ENCODE measurements at places on chromosomes 11 and 22.

GRCh38 chr11:116641561-116642045, 131.2 kb downstream of the BUD13 start:
- DNase-seq: peak; percentile 74

DNA sequence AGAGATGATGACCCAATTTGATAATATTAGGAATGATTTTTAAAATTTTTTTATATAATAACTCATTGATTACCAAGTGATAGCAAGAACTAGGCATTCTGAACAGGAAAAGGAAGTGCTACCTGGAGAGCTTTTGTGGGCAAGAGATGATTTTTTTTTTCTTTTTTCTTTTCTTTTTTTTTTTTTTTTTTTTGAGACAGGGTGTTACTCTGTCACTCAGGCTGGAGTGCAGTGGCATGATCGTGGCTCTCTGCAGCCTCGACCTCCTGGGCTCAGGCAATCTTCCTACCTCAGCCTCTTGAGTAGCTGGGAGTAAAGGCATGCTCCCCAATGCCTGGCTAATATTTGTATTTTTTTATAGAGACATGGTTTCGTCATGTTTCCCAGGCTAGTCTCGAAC, 40.4 kb downstream of the TNRC6B start:
- DNase-seq: no peak

DNA sequence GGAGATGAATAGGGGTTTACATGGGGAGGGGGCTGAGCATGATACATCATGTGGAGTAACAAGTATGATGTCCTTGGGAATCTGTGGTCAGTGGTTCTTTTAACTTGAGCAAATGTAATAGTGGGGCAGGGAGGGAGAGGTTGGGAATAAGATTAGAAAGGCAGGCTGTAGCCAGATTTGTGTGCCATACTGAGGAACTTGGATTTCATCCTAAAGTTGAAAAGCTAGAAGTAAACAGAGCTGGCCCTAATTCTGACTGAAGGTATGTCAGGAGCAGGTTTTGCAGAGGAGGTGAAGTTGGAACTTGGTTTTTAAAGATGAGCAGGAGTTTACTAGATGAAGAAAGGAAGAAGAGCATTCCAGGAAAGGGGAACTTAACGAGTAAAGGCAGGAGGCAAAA, 108.3 kb upstream of the RRM1 start:
- DNase-seq: no peak

GRCh38 chr22:23837911-23838680, 710 bp downstream of the DERL3 start:
- no peak for DNase-seq

DNA sequence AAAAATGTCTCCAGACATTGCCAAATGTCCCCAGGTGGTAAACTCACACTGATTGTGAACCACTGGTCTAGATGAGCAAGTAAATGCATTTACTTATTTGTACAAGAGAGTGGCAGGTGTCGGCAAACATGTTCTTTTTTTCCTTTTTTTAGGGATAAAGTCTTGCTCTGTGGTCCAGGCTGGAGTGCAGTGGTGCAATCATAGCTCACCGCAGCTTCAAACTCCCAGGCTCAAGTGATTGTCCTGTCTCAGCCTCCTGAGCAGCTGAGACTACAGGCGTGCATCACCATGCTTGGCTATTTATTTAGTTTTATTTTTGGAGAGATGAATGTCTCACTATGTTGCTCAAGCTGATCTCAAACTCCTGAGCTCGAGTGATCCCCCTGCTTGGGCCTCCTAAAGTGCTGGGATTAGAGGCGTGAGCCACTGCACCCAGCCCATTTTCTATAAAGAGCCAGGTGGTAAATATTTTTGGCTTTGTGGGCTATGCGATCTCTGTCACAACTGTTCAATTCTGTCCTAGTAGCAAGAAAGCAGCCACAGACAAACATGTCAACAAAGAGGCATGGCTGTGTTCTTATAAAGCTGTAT, 1.4 kb downstream of the VPREB1 start:
- DNase-seq: no peak

DNA sequence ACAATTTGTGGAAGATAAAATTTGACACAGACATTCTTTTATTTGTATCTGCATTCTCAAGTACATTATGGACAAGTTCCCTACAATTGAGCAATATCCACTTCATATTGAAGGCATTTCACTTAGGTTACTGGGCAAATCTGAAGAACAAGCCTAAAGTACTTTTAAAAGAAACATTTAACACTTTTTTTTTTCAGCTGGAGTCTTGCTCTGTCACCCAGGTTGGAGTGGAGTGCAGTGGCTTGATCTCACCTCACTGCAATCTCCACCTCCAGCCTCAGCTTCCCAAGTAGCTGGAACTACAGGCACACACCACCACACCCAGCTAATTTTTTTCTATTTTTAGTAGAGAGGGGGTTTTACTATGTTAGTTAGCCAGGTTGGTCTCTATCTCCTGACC, 70.2 kb downstream of the OR4C45 start:
- no peak for DNase-seq

GRCh38 chr11:123775289-123775688, 21.0 kb upstream of the OR6X1 start:
- no peak for DNase-seq

DNA sequence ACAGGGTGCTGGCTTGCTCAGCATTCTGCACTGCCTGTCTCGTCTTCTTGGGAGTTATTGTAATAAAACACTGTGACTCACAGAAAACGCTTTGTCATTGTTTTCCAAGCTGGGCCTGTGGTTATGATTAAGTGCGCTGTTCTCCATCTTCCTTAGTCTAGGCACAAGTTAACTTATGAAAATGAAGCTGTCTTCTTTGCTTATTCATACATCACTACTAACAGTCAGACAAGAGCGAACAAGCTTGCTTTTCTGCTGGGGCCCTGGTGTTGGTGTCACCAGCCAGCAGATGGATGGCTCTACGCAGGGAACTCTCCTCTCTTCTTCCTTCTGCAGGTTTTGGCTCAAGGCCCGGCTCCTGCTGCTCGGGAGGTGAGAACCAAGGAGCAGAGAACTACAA, 380.1 kb upstream of the SYN3 start:
- peak; percentile 9 for DNase-seq

DNA sequence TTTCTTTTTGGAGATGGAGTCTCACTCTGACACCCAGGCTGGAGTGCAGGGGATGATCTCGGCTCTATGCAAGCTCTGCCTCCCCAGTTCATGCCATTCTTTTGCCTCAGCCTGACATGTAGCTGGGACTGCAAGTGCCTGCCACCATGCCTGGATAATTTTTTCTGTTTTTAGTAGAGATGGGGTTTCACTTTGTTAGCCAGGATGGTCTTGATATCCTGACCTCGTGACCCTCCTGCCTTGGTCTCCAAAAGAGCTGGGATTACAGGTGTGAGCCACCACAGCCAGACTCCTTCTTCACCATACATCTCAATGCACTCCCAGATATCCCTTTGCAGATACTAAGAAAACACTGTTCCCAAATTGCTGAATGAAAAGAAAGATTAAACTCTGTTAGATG, 224.3 kb downstream of the OR4A5 start:
- DNase-seq: no peak

DNA sequence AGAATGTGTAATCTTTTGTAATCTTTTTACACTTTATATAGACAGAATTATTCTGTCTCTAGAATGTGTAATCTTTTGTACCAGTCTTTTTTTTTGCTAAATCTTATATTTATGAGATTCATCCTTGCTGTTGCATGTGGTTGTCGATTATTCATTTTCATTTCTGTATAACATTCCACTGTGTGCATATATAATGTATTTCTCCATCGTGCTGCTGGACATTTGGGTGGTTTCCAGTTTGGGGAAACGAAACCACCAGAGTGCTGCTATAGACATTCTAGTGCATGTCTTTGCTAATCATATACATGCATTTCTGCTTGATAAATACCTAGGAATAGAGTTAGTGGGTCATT, 146.5 kb downstream of the GRIK4 start:
- DNase-seq: no peak

- no peak for DNase-seq
Observed at GRCh38 chr11:75549370-75549958, 12.6 kb upstream of the SERPINH1 start.

DNA sequence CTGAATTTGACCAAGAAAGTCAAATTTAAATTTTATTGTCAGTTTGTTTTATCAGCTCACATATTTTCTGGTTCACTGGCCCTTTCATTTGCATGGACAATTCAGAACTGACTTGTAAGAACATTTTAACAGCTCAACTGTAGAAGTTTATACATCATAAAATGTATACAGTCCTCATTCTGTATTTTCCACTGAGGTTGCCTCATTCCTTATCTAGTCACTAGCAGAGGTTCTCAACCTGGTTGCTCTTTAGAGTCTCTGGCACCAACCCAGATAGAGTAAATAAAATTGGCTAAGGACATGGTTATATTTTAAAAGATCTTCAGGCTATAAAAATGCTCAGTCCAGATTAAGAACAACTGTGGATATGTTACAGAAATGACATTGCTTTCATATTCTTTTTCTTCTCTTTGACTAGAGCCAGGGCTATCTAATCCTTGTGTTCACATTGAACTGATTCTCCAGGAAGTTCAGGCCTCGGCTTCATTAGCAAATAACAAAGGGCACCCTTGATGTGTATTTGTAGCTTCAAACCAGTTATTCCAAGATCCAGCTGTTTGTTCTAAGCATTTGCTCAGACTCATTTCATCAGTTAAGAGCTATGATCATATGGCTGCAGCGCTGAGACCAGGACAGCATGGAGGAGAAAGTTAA, 782.5 kb downstream of the ETS1 start:
- DNase-seq: no peak

- no peak for DNase-seq
Observed at GRCh38 chr11:122690384-122690783, 34.9 kb downstream of the UBASH3B start.

DNA sequence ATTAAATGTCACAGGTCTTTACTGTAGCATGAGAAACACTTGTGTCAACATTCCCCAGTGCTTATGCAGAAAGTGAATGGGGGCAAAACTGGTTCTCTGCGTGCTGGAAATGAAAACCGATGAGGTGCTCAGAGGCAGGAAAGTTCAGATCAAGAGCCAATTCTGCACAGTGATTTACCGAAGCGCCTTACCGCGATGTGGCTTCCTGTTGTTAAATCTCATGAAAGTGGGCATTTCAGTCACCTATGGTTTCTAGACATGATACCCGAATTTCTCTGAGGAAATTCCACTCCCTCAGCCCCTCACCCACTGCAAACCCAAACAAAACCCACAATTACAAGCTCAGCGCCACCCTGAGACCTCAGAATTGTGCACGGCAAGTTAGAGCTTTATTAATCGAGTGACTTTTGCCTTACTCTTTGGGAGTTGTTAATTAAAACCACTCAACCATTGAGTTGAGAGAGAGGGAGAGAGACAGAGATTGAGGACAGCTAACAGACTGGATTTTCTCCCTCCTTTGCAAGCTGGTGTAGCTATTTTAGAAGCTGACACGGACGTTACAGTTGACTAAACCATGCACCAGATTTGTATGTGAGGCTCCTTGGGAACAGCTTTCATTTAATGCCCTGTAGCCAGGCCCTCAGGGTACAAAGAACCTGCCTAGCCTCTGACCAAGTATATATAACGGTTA, 196.4 kb downstream of the DBX1 start:
- DNase-seq: no peak

DNA sequence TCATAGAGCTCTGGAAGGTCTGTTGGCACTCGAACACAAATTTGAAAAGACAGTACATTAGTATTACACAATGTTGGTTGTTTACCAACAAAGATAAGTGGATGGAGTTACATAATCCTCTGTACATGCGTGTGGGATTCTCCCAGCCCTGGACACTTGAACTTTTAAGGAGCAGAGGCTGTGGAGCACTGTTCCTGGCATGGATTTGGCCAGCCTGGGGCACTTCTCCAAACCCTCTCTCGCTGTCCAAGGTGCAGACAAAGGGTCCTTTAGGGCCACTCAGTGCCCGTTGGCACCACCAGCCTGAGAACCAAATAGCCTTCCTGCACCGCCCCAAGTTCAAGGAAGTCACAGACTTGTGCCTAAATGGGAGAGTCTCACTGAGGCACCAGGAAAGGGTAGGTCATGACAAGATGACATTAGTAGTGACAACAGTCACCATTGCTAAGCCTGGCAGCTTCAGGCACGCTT, 1.6 kb upstream of the ANO1 start:
- no peak for DNase-seq

DNA sequence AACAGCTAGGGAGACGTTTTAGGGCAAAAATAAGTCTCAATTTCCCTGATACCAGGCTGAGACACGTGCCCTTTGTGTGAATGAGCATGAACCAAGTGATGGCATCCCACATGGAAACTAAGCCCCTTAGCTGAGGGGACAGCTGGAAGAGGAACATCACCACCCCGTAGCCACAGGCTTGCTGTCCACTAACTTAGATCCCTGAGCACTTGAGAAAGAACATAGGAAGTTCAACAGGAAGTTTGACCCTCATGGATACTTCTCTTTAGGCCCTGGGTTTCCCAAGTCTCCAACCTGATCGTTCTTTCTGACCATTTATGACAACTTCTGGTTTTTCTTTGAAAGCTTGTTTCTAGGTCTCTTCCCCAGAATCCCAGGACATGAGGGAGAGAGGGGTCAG, 11.6 kb upstream of the CKAP5 start:
- DNase-seq: no peak

DNA sequence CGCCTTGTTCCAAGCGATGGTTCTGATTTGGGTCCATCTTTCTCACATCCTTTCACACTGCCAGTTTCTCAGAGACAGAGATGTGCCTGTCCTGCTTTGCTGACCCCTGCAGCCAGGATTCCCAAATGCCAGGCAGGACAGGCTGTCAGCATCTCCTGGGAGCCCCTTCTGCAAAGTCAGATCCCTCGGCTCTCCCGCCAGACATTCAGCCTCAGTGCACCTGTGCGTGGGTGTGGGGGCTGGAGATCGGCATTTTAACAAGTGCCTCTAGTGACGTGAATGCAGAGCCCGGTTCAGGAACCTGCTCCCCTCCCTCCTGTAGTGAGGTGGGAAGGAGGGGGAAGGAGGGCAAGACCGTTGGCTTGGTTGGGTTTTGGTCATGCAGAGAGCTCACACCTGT, 108.9 kb upstream of the FGF3 start:
- no peak for DNase-seq

DNA sequence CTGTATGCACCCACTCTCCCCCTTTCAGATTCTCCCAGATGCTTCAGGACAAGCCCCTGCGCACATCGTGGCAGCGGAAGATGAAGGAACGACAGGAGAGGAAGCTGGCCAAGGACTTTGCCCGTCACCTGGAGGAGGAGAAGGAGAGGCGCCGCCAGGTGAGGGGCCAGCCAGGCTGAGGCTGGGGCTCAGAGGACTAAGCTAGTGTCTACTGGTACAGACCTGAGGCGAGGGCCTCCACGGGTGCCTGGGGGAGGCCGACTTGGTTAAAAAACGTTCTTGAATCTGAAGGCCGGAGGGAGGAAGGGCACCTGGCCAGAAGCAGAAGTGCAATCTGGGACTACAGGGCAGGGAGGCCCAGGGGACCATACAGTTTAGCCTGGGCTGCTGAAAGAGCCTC, 6.0 kb downstream of the CCDC86 start:
- no peak for DNase-seq
